H9 (cell line): ENCODE measurements at places on chromosomes 2 and 18.
A peak's percentile ranks its signal among the peaks of the same experiment; 100 is the strongest.

GRCh38 chr18:39454866-39455265 lies 1889.3 kb upstream of the CELF4 start:
- no peak for DNase-seq

GRCh38 chr2:234843411-234843810 lies 108.4 kb upstream of the SH3BP4 start:
- DNase-seq = no peak

DNA sequence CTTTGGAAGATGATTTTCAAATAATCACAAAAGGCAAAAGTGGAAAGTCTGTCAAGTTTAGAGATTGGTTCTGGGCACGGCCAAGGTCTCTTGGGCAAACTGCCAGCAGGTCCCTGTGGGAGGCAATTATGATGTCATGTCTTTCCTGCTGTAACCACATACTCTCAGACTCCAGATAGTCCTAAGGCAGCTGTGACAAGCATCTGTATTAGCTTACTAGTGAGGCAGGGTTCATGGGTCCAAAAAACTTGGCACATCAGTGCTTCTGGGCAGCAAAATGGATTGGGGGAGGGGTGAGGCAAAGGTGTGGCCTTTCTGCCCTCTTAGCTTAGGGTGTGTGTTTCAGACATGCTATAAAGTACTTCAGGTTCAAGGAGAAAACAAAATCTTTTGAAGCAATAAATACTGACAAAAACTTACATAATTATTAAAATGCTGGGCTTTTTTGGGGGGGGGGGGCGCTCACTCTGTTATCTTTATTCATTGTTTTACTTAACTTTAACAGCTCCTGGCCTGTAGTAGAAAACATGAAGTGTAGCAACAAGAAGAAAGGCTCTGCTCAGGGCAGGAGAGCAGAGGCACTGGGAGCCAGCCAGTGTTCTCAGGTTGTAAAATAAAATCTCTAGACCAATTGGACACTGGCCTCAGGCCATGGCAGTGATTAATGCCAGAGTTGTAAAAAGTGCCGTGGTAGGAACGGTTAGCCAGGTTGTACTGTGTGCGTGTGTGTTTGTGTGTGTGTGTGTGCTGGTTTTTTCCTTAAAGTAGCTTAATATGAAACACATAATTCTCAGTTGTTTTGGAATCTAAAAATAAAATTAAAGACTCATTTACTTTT lies 14.3 kb upstream of the TANC1 start:
- DNase-seq = no peak

DNA sequence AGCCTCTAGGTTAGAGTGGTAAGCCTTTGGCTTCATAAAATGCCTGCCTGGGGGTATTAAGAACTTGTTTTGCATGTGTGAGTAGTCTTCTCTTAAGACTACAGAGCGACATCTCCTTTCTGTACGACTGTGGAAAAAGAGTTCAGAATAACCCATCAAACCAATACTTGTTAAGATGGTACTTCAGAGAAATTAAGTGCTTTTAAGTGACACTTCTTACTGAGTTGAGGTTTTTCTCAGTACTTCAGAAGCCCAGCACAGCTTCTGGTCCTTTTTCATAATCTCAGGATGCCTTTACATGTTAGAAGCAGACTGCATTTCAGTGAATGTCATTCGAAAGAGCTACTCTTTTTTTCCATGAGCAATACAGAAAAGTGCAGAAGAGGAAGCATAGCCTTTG lies 10.8 kb downstream of the XRCC5 start:
- DNase-seq = no peak

DNA sequence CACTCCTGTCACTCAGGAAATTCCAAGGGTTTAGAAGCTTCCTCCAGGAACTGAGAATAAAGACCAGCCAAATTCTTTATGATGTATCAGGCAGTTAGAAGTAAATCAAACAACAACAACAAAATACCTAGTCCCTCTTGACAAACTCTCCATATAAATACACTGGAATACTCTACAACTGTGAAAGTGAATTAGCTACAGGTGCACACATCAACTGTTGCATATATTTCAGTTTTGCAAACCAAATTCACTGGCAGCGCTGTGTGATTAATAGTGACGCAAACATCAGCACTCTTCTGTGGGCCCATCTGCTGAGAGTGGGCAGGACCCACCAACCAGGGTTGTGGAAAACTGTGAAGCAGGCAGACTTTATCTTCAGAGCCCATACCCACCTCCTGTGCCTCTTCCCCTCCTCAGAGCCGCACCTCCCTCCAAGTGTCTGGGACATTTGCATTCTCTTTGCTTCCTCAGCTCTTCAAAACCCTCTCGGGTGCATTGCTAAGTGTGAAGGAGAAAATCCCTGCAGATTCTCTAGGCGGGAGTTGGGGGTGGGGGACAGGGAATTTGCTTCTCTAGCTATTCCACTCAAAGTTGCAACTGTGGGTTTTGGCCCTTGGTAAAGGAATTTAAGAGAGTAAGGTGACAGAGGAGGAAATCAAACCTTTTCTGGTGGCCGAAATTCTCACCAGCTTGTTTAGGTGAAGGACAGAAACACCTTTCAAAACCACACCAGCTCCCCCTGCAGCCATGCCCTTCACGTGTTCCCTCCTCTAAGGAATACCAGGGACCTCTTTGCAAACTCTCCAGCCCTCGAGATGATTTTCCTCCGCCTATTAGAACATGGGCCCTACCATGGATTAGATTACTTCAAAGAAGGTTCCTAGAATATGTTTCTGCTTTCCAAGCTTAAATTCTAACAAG lies 119.3 kb downstream of the MRO start:
- no peak for DNase-seq

- DNase-seq = no peak
Measured at GRCh38 chr2:226981791-226982326, 146.0 kb downstream of the RHBDD1 start.

- no peak for DNase-seq
Measured at GRCh38 chr2:147150241-147150635, 694.6 kb upstream of the ACVR2A start.

DNA sequence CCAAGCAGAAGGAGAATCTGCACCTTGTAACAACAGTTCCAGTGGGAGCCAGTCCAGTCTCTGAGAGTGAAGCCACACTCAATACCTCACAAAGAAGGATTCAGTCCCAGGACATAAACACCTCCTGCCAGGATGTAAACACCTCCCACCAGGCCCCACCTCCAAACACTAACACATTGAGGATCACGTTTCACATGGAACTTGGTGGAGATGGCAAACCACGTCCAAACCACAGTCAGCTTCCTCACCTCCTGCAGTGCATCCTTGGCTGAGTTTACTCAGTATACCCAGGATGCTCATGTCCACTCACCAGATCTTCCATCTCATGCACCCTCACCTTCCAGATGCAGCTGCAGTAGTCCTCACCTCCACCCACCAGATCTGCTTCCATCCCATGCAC lies 37.8 kb upstream of the TMEM18 start:
- no peak for DNase-seq

GRCh38 chr2:240387669-240388358 lies 47.6 kb upstream of the GPC1 start:
- no peak for DNase-seq

- DNase-seq = no peak
Measured at GRCh38 chr2:43040084-43040854, 186.1 kb downstream of the ZFP36L2 start.

GRCh38 chr18:49961271-49961670 lies 147.9 kb upstream of the ACAA2 start:
- no peak for DNase-seq

- no peak for DNase-seq
Measured at GRCh38 chr18:3214855-3215637, 4.7 kb downstream of the MYOM1 start.

DNA sequence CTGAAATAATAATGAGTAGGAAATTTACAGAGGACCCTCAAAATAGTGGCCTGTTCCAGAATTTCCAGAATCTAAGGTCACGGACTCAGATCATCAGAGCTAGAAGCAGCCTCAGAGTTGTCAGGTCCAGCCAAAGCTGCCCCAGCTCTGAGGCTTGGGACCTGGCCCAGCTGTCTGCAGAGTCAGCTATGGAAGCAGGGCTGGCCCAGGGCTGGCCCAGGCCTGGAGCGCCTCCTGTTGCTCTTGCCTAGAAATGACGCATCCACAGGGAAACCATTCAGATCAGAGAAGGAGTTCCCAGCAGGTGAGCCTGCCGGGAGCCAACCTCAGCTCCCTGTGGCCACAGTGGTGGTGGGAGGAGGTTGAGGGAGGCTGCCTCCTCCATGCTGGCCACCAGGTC lies 106.7 kb upstream of the ARL4C start:
- no peak for DNase-seq

DNA sequence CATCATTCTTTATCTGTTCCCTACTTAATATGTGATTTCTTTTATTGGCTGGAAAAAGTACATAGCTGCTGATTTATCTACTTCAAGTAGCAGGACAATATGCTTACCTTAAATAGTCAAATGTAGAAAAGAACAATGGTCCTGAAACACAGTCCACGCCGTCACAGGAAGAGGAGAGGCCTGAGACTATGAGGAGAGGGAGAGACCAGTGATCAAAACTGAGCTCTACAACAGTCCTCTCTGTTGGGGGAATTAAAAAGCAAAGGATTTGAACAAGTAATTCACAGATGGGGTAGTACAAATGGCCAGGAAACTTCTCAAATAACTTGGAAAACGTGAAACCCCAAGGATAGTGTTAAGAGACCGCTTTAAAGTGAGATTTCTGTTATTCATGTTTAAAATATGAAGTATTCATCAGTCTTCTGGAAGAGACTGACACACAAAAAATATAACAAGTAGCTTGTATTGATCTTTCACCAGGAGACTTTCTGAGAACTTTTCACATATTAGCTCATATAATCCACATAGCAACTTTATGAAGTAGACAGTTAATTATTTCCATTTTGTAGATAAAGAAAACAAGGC lies 20.2 kb downstream of the SCYGR8 start:
- no peak for DNase-seq

- no peak for DNase-seq
Measured at GRCh38 chr2:78202986-78203670, 681.0 kb upstream of the LRRTM4 start.

DNA sequence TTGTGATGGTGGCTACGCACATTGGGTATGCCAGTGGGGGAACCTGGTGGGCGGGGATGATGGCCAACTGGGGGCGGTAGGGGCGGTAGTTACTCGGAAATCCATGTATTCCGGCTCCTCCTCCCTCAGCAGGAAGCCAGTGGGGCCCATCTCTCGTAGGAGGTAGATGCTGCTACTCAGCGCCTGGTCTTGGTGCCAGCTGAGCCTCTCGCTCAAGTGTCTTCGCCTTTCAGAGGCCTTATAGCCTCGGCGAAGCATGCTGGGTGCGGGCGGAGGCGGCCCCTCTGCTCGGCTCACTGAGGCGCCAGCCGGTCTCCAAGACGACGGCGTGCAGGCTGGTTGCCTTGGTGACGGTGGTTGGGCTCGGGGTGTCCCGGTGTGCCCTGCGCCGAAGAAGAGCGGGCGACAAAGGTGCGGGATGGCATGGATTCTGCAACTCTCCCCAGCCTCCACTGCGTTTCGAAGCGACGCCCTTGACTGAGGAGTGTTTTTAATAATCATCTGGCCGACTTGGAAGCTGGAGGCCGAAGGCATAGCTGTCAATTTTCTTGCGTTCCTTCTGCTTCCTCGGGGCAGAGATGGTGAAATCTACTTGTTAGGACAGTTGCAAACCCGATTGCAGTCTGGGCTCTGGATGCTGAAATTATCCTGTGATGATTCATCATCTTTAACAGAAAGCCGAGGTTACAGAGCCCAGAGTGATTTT lies at the start of gene ZSWIM2:
ZSWIM2 (minus strand) TSS at position 298 of the 706 bp plus-strand sequence; CDS start at position 258, 40 bp downstream.
- peak; percentile 96 for DNase-seq

GRCh38 chr2:85413592-85414420 lies 3.6 kb upstream of the CAPG start:
- DNase-seq = no peak

DNA sequence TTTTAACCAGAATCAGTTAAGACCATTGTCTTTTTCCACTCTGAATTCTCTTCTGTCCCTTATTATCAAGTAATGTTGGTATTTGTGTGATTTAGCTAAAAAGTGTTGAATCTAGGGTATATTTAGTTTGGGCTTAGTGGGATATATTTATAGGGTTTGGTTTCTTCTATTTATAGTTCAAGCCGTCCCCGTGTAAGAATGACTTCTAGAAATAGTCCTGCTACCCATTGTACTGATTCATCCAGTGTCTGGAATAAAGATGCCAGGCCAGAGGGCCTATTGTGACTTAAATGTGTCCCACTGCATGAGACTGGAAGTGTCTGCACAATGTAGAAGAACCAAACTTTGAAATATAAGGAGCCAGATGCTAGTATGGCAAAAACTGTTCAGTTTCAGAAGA lies 364.8 kb downstream of the TNS1 start:
- DNase-seq = no peak

DNA sequence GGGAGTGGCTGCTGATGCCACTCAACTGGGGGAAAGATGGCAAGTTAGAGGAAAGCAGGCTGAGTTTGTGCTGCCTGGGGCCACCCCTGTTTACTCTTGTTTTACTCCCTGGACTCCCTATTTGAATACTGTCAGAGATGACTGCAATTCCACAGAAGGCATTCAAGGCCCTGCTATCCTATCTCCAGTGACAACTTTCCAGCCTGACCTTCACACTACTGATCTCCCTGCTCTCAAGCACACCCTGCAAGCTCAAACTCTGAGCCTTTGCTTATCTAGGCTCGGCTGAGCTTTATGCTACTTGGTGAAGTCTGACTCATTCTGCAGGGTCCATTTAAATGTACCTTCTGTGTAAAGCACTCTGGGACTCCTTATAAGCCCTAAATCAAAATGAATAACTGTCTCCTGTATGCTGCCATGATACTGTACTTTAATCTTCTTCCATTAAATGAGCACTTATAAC lies 39.3 kb upstream of the DSG1 start:
- no peak for DNase-seq

GRCh38 chr2:101751875-101752619 lies 54.5 kb downstream of the MAP4K4 start:
- no peak for DNase-seq

DNA sequence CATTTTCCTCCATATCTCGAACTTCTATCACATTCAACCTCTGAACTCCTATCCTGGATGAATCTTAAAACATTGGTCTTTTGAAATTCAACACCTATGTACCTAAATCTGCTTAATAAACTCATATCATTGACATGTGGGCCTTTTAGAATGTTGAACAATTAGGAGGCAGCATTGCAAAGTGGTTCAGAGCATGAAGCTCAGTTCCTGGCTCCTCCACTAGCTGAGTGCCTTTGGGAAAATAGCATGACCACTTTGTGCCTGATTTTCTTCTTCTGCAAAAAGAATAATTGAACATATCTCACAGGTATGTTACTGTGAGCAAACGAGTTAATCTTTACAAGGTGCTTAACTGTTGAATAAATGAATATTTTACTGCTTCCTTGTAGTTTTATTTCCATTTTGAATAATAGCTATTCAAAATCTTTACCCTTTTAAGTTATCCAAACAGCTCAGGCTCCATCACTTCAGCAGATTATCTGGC lies 14.3 kb upstream of the ITPRID2 start:
- no peak for DNase-seq

DNA sequence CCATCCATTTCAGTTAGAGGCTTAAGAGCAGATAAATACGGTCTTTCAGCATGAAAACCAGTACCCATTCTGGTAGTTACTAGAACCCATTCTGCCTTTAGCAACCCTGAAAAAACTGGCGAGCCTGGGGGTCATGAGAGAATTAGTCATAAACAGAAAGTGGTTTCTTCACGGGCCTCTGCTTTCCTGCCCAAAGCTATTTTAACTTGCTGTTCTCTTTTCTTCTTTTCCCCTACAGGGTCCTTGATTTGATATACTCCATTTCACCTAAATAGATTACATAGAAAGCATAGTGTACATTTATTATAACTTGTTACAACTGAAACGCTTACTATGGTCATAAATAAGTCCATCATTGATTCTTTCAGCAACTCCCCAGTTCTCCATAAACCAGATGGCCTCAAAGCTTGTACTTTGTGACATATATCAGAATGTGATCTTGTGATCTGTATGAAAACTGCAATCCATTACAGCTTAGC lies 48.3 kb downstream of the WDFY1 start:
- no peak for DNase-seq

GRCh38 chr18:10279905-10280644 lies 174.4 kb upstream of the APCDD1 start:
- no peak for DNase-seq
